ENCODE measurements at places on chromosomes 1 and 21.

- DNase-seq, result no peak
Measured at GRCh38 chr1:38475624-38476005, 384.0 kb downstream of the RRAGC start.

GRCh38 chr1:209936125-209936524, 1.9 kb upstream of the SYT14 start:
- no peak for DNase-seq

DNA sequence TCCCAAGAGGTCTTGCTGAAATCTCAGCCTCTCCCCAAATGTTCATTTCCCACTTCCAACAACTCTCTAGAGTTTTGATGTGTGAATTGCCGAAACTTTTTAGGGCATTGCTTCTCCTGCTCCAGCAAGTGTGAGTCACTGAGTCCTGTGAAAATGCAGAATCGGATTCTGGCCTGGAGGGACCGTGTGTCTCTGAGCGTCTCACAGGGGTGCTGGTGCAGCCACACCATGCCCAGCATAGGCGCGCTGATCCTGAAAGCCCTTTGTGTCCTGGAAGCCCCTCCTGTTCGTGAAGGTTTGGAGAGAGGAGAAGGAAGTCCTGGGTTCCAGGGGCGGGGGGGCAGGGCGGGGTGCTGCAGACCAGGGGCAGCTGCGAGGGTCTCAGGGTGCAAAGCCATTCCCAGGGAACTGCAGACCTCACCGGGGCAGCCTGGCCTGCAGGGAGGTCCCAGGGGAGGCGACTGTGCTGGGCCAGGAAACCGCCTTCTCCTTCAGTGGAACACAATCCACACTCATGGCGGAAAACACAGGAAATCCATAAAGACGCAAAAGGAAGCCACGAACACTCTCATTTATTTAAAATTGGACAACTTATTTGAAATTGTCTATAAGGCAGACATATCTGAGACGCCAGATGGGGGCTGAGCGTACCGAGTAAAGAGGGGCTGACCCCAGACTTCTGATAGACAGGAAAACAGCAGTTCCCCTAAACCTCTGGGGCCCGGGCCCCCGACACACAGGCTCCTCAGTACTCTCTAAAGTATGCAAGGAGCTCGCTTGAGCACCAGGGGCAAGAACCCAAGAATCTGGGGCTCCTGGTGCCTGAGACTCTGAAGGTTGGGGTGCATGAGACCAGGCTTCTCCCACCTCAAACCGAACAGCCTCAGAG, 43.5 kb upstream of the ADARB1 start:
- DNase-seq, result no peak

DNA sequence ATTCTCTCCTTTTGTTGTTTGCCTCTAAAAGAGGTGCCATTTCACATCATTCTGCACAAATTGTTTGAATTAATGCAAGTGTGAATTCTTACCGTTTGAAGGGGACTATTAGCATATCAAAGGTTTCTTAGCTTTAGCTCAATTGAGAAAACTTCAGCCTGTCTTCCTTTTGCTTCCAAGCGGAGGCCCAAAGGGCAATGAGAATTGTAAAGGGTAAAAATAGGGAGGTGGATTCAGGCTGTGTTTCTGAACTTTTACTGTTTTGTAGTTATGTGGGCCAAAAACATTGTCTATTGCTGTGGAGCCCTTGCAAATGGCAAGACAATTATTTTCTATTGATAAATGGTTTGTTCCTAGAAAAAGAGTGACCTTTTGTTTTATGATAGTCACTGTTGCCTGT, 3.6 kb downstream of the ADGRL2 start:
- DNase-seq, result no peak

GRCh38 chr1:208302699-208303238, 58.6 kb upstream of the PLXNA2 start:
- DNase-seq, result no peak

DNA sequence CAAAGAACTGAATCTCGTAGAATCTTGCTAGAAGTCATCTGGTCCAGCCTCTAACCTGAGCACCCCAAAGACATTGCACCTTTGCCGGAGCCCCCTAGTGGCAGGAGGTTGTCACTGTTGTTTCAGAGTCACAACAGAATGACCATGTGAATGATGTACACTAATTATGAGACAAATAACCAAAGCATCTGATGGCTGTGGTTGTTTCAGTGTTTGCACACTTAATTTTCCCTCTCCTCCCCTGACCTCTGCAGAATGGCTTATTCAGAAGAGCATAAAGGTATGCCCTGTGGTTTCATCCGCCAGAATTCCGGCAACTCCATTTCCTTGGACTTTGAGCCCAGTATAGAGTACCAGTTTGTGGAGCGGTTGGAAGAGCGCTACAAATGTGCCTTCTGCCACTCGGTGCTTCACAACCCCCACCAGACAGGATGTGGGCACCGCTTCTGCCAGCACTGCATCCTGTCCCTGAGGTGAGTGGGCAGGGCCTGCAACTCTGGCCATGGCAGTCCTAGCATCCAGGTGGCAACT, 26.4 kb downstream of the TRAF5 start:
- DNase-seq, result peak; percentile 67

DNA sequence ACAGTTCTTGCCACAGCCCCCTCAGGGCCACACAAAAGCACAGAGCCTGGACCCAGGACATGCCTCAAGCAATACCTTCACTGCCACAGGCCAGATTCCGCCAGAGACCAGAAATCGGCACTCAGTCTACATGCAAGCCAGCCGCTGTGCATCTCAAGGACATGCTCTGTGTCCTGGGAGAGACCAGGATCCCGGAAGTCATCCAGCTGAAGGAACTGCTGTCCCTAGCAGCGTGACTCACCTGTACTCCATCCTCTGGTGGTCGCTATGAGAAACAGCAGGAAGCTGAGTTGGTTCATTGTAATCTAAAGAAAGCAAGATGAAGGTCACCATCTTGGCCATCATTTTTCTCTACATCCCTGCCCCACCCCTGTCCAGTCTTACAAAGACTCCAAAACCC, 401 bp downstream of the ITLN1 start:
- DNase-seq, result peak; percentile 29

DNA sequence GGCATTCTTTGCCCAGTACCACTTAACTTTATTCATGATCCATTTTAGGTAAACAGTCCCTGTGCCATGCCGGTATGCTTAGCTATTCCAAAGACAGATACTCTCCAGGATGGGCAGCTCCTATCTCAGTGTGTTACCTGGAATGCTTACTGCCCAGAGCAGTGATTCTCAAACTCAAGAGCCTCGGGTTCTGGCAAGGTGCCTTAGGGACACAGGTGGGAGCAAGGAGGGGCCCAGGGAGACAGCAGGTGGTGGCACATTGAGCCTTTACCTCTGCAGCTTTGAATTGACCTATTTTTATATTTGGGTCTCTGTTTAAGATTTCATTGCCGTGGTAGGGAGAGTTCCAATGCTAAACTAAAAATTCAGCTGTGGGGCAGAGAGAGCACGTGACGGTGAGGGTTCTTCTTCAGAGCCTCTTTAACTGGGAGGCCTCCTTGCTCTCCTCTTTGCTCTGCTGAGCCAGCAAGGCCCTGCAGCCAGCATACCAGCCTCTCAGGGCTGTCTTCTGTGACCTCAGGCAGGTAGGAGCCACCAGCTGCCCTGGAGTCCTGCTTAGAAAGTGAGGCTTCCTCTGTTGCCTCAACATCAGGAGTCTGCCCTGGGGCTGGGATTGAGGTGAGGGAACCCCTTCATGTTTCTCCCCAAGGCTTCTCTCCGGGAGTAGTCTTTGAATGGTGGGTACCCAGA, 20.2 kb downstream of the PHGDH start:
- no peak for DNase-seq

- DNase-seq, result no peak
Measured at GRCh38 chr1:15115542-15116330, 37.8 kb upstream of the TMEM51 start.

GRCh38 chr1:119569095-119569494, 62.1 kb downstream of the HSD3B1 start:
- DNase-seq, result no peak

DNA sequence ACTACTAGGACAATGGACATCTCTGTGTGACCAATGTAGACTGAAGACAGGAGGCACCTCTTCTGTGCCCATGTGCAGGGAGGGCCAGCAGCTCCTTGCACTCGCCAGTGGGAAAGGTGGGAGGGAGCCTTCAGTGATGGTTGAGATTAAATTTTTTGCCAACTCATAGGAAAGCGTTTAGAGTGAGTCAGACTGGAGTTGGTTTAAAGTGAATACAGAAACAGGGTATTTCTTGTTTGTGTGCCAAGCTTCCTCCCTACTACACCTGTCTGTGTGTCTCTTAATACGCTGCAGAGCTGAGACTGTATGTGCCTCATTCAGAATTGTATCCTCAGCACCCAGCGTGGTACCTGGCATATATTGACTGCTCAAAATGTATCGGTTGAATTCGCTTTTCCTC, 13.5 kb upstream of the COL16A1 start:
- no peak for DNase-seq

Measured in CD8-positive, alpha-beta T cell (primary cell).